ENCODE measurements at places on chromosomes 1 and 21.

DNA sequence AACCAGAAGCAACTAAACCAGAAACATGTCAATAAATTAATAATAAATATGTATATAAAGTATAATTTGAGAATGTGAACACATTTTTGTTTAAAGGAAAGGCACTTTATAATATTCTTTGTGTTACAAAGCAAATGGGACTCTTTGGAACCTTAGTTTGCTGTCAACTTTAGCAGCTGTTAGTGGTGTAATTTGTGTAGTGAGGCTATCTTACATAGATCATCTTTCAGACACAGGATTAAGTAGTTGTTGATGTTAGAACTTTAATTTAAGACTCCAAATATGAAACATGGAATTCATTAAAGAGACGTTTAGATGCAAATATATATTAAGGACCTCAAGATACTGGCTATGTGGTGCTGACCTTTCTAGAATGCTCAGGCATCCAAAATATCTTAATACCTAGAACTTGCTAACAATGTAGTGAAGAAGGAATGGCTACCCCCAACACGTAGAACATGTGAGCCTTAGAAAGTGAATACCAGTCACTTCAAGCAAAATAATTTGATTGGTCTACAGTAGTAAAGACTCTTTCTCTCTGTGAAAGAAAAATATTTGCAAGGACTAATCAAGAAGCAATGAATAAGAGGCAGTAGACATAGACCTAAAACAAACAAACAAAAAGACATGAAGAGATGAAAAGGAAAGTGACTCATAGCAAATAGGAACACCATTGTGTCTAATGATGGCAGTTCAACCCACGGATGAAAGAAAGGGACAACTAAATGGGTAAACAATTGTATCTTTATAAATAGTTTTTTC is 811.4 kb downstream of the USP25 start:
- DNase-seq, result no peak

GRCh38 chr21:41367301-41367944 is 5.6 kb downstream of the MX2 start:
- DNase-seq, result no peak

DNA sequence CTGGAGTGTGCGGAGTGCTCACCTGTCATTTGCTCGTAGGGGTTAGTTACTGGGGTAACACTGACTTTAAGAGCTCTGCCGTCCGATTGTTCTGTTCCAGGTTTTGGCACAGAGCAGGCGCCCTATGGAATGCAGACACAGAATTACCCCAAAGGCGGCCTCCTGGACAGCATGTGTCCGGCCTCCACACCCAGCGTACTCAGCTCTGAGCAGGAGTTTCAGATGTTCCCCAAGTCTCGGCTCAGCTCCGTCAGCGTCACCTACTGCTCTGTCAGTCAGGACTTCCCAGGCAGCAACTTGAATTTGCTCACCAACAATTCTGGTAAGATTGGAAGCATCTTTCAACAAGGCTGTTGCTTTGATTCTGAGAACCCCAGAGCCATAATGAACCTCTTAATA is 12.6 kb downstream of the ETS2 start:
- no peak for DNase-seq

DNA sequence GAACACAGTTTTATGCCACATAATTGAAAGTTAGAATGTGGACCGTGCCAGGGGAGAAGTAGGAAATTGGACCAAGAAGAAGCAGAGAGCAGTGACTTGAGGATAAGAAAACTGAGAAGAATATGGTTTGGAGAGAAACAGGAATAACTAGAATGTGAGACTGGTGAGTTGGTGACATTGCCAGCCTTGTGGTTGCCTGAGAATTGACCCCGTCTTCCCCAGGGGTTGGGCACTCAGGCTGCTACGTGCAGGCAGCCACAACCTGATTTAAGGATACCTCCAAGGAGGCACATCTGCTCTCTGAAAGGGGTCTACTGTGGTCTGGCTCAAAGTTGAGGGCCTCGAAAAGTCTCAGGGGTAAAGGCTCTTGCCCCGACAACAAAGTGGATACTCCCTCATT is 112.1 kb upstream of the ARTN start:
- DNase-seq, result no peak

DNA sequence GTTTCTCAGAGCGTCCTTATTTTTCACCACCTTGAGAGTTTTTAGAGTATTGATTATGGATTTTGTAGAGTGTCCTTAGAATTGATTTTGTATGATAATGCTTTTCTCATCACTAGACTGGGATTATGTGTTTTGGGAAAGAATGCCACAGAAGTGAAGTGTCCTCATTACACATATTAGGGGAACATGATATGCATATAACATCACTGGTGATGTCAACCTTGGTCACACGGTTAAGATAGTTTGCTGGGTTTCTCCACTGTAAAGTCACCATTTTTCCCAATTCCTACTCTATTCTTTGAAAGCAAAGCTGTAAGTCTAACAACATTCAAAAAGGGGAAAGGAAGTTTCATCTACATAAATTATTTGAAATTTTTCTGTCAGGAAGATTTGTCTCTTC is 39.6 kb upstream of the PALMD start:
- no peak for DNase-seq

GRCh38 chr1:219555806-219556205 is 57.1 kb downstream of the ZC3H11B start:
- no peak for DNase-seq

GRCh38 chr1:157523774-157524493 is 28.4 kb downstream of the FCRL5 start:
- DNase-seq, result no peak

GRCh38 chr1:58983162-58983561 is 199.3 kb upstream of the JUN start:
- DNase-seq, result no peak

- DNase-seq, result no peak
Measured at GRCh38 chr1:195173753-195174152, 1434.5 kb downstream of the KCNT2 start.

GRCh38 chr1:193519922-193520321 is 333.5 kb upstream of the B3GALT2 start:
- no peak for DNase-seq

GRCh38 chr1:31828926-31829690 is 13.3 kb upstream of the SPOCD1 start:
- DNase-seq, result no peak

DNA sequence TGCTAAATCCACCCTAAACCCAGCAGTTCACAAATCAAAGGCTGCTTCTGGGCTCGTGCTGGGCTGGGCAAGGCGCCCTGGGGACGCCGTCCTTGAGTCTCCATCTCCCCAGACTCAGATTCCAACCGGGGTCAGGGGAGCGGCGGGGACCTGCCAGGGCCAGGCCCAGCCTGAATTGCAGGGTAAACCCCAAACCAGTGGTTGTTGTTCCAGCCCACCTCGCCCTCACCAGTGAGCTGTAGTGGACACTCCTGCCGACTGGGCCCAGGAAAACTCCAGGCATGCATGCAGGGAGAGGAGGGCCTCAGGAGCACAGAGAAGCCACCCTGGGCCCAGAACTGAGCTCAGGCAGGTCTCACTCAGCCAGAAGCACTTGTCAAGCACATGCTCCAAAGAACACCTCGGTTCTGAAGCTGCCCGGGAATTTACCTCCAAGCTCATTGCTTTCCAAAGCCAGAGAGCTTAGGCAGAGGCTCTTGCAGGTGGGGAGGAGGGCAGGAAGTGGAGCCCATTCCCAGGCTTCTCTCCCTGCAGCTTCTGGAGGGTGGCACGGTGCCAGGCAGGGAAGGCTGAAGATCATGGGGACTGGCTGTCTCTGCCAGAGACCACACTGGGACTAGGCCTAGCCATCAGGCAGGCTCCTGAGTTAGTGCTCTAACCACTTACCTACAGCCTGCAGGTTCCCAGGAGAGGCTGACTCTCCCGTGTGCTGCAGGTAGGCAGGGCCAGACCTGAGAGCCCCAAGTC is 437.0 kb downstream of the MATN1 start:
- DNase-seq, result no peak

- no peak for DNase-seq
Measured at GRCh38 chr1:223133306-223133823, 9.7 kb downstream of the TLR5 start.

DNA sequence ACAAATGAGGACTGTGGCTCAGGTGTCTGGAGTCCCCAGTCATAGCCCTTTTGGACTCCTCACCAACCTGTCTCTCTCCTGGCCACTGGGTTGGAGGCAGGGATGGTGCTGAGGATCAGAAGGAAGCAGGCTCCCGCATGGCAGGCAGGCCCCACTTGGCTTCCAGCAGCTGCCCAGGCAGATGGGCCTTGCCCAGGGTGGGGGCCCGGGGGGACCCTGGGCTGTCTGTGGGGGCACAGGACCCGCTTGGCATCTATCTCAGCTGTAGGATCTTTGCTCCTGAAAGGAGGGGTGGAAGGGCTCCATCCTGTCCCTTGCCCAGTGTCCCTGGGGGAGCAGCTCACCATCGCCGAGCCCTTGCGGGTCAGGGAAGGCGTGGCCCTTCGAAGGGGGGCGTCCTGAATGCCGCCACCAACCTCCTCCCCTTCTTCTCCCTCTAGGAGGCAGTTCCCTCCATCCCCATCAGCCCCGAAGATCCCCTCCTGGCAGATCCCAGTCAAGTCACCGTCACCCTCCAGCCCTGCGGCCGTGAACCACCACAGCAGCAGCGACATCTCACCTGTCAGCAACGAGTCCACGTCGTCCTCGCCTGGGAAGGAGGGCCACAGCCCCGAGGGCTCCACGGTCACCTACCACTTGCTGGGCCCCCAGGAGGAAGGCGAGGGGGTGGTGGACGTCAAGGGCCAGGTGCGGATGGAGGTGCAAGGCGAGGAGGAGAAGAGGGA is 154.5 kb downstream of the PEX14 start:
- no peak for DNase-seq

DNA sequence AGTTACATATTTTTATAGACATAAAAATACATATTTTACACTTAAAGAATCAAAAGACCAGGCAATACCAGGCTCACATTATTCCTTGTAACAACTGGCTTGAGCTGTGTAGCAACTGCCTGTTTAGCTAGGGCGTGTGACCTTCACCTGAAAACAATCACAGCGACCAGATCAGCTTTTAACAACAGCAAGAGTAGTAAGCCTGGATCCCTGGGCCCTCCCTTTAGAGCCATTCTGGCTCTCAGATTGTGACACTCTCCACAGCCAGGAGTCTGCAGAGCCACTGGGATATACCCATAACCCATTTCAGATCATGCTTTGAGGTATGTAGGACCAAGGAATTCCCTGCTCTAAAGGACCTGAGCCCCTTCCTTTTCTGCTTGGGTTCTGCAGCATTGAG is 29.4 kb upstream of the GNG4 start:
- no peak for DNase-seq

- DNase-seq, result no peak
Measured at GRCh38 chr1:107748531-107748930, 216.4 kb downstream of the VAV3 start.

DNA sequence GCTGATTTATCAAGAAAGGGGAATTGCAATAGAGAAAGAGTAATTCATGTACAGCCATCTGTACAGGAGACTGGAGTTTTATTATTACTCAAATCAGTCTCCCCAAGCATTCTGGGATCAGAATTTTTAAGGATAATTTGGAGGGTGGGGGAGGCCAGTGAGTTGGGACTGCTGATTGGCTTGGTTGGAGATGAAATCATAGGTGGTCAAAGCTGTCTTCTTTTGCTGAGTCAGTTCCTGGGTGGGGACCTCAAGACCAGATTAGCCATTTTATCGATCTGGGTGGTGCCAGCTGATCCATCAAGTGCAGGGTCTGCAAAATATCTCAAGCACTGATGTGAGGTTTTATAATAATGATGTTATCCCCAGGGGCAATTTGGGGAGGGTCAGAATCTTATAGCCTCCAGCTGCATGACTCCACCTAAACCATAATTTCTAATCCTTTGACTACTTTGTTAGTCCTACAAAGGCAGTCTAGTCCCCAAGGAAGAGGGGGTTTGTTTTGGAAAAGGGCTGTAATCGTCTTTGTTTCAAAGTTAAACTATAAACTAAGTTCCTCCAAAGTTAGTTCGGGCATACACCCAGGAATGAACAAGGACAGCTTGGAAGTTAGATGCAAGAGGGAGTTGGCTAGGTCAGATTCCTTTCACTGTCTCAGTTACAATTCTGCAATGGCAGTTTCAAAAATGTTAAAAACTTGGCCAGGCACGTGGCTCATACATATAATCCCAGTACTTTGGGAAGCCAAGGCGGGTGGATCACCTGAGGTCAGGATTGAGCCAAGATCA is 16.9 kb upstream of the RAB3B start:
- DNase-seq, result no peak

Data from CD8-positive, alpha-beta memory T cell (primary cell).